Esophagus squamous epithelium (tissue), 5 donors: ENCODE measurements at places on chromosomes 11 and 22.

- H3K27ac ChIP-seq = no peak overlapping the region
- no peak for DNase-seq
- no peaks in the 10 kb centered on the region for H3K27me3 ChIP-seq
- H3K4me1 ChIP-seq = peaks cover 16% of the 10 kb centered on the region
These were observed 59.1 kb downstream of the PDHX start for GRCh38 chr11:34975482-34975881.

DNA sequence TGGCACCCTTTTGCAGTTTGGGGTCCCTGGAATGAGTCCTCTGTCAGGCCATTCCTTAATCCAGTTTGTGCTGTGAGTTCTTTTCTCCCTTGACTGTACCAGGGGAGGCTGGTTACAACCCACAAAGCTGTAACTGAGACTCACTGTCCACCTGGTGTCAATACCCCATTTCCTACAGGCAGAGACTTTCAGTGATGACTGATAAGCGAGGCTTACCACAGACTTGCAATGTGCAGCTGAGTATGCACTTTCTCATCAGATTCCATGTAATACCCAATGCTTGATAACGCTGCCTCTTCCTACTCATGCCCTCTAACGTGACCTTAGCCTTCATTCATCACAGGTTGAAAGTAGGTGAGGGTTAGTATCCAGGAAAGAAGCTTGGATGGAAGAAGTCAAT, 120.1 kb downstream of the INSC start:
- H3K27ac ChIP-seq = no peak overlapping the region
- no peak overlapping the region for H3K4me3 ChIP-seq
- H3K4me1 ChIP-seq = no peaks in the 10 kb centered on the region
- no peaks in the 10 kb centered on the region for H3K36me3 ChIP-seq

DNA sequence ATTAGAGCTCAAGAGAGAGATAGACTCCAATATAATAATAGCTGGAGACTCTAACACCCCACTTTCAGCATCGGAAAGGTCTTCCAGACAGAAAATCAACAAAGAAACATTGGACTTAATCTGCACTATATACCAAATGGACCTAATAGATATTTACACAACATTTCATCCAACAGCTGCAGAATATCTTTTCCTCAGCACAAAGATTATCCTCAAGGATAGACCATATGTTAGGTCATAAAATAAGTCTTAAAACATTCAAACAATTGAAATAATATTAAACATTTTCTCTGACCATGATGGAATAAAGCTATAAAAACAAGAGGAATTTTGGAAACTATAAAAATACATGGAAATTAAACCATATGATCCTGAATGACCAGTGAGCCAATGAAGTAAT, 45.1 kb upstream of the FAM181B start:
- no peak overlapping the region for H3K27ac ChIP-seq
- no peak for DNase-seq
- no peaks in the 10 kb centered on the region for H3K27me3 ChIP-seq
- H3K4me1 ChIP-seq = no peaks in the 10 kb centered on the region

DNA sequence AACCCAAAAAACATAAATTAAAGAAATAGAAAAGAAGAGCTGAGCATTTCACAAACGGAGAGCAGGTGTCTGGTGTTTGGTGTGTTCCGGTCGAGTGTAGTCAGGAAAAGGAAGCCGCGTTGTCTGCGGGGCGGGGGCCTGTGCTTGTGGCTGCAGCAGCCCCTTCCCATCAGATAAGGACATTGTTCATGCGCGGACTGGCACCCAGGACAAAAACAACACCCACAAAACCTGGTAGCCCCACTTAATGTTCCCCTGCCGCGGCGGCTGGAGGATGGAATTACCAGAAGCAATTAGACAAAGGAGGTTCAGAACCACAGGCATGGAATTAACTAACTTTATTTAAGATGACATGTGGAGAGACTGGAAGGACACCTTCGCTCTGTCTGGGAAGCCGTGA, 29.9 kb downstream of the KRTAP5-5 start:
- no peak overlapping the region for H3K4me3 ChIP-seq
- peaks cover 49% of the 10 kb centered on the region for H3K27me3 ChIP-seq
- H3K36me3 ChIP-seq = no peaks in the 10 kb centered on the region

DNA sequence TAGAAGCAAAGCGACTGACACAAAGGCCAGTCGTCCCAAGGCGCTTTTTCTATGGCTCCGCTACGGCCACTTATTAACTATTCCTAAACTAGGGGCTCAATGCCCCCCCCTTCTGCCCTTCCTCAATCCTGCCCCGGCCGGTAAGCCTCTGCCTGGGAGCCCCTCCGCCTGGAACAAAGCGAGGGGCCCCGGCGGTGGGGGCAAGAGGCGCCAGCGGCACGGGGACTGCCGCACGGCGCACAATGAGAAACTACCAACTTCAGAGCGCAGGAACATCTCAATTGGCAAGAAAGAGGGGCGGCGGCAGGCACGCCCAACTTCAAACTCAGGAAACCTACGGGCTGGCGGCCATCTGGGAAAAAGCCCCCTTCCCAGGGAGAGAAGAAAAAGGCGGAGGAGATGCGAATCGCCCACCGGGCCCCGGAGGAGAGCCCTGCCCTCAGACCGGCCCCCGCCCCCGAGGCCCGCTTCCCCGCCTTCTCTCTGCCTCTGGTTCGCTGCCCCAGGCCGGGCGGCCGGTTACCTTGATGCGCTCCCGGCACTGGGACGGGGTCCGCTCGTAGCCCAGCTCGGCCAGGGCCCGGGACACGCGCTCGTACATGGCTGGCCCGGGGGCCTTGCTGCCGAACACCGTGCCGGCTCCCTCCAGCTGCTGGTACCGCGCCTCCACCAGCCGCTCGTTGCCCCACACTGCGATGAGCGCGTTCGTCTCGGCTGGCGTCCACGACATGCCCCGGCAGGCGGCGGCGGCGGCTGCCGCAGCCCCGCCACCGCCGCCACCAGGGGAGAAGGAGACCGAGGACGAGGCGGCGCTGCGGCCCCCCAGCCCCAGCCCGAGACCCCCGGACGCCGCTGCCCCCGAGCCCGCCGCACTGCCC, 619 bp downstream of the MSANTD2 start:
- H3K4me3 ChIP-seq = peak overlapping the region; percentile 93
- H3K36me3 ChIP-seq = no peaks in the 10 kb centered on the region
- no peak for DNase-seq
- peaks cover 45% of the 10 kb centered on the region for H3K4me1 ChIP-seq
- no peaks in the 10 kb centered on the region for H3K27me3 ChIP-seq

DNA sequence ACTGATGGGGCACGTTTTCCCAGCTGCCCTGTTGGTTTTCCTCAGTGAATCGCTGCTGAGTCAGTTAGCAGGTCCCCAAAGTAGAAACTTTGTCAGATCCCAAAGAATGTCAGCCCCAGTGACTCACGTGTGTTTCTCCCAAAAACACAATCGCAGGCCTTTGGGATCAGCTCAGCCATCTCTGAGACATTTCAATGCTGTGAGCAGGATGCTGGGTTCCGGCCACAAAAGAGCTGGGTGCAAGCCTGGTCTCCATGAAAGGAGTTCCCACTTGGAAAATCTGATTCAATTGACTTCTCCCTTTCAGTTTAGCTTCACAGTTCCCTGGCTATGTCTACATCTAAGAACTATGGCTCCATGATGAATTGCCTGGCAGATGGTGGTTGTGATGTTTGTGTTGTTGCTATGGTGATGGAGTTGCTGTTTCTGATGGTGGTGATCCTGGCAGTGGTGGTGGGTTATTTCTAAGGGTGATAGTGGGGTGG, 28.0 kb downstream of the MYEOV start:
- no peaks in the 10 kb centered on the region for H3K4me1 ChIP-seq
- H3K27ac ChIP-seq = no peak overlapping the region
- no peak for DNase-seq
- H3K27me3 ChIP-seq = no peaks in the 10 kb centered on the region
- no peak overlapping the region for H3K4me3 ChIP-seq

GRCh38 chr11:64316672-64317324, 561 bp downstream of the TRMT112 start:
- H3K27ac ChIP-seq = peak overlapping the region; percentile 96
- peaks cover 47% of the 10 kb centered on the region for H3K36me3 ChIP-seq
- DNase-seq = no peak
- H3K4me1 ChIP-seq = peaks cover 87% of the 10 kb centered on the region
- peak overlapping the region; percentile 60 for H3K4me3 ChIP-seq

DNA sequence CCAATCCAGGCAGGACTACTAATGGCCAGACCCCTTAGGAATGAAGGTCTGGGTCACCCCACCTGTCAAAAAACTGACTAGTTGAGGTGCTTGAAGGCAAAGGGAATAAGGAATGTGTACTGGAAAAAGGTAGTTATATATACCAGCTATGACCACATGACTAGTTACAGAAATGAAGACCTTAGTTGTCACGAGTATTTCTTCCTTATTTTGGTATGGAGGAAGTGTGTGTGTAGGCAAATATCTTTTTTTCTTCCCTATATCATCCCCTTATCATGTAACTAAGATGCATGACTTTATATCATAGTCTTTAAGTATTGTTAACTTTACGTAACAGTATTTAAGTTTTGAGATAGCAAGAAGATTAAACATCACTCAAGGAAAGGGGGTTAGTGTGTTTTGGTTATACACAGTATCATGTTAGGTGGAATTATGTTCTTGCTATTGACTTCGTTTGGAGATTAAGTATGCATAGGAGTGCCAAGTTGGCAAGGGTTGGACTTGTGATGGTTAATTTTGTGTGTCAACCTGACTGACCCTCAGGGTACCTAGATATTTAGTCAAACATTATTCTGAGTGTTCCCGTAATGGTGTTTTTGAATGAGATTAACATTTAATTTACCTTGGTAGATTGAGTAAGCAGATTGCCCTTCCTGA, 38.2 kb upstream of the NARS2 start:
- no peak overlapping the region for H3K4me3 ChIP-seq
- H3K36me3 ChIP-seq = no peaks in the 10 kb centered on the region
- H3K27me3 ChIP-seq = no peaks in the 10 kb centered on the region

DNA sequence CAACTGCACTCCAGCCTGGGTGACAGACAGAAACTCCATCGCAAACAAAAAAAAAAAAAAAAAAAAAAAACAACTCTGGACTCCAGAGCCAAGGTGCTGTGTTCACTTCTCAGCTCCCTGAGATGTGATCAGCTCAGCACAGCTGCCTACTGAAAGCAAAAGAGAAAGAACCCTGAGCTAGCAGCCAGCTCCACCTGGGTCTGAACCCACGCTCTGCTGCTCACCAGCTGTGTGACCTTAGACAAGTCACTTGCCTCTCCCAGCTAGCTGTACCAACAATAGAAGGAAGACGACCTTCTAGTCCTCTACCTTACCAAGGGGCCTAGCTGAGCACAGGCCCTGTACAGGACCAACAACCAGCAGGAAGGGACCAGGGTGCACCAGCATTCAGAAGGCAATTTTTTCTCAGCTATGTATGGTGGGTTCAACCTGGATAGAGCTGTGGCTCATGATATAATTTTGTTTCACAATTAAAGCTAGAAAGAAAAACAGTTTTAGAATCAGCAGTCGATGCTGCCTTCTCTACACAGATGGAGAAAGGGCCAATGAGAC, 3.8 kb downstream of the DGCR2 start:
- DNase-seq = no peak
- H3K27me3 ChIP-seq = no peaks in the 10 kb centered on the region
- peak overlapping the region; percentile 24 for H3K27ac ChIP-seq

- H3K4me3 ChIP-seq = no peak overlapping the region
- DNase-seq = no peak
- H3K27me3 ChIP-seq = no peaks in the 10 kb centered on the region
These were observed 186.1 kb downstream of the TMEM135 start for GRCh38 chr11:87223816-87224215.

GRCh38 chr11:69923641-69924307, 104.6 kb upstream of the FGF3 start:
- H3K4me1 ChIP-seq = no peaks in the 10 kb centered on the region
- no peaks in the 10 kb centered on the region for H3K36me3 ChIP-seq
- H3K27ac ChIP-seq = no peak overlapping the region
- no peak for DNase-seq
- no peak overlapping the region for H3K4me3 ChIP-seq
- H3K27me3 ChIP-seq = peaks cover 99% of the 10 kb centered on the region
